ENCODE measurements at places on chromosomes 2 and 18.
A peak's percentile ranks its signal among the peaks of the same experiment; 100 is the strongest.

GRCh38 chr18:31199190-31199769 is 36.6 kb upstream of the DSC1 start:
- DNase-seq = no peak

- no peak for DNase-seq
Measured at GRCh38 chr18:72630991-72631390, 86.8 kb upstream of the CBLN2 start.

DNA sequence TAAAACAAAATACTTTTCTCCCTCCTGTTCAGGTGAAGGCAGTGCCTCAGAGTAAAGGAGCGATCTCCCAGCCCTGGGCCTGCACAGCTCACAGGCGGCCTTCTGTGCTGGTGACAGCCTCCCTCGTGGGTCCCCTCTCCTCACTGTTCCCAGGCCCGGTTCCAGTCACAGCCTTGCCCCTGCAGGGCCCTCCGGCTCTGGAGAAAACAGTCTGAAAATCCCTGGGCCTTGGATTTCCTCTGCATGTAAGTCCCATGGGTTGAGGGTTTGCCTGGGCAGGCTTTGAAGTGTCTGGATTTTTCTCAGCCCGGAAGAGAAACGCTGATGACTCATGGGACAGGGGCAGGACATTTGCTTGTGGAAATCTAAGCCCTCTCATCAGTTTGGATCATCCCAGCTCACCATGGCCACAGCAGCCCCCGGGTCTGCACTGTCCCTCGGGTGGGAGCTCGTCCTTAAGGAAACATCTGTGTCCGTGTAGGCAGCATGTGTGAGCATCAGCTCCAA is 186.1 kb upstream of the RAB12 start:
- peak; percentile 86 for DNase-seq

DNA sequence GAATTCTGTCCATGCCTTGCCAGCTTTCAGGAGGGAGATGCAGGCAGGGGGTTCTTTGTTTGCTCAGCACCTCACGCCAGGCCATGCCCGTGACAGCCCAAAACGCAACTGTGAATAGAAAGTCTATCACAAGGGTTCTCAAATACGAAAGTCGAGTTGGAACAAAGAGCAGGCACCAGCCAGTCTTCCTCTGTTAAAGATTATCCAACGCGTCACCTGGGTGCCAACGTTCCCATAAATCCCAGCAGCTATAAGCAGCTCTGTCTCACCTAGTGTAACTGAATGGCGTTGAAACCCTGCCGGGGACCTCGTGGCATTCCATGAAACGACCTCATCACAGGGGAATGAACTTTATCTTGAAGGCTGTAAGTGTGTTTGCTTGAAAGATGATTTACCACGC is 84.8 kb upstream of the GATA6 start:
- DNase-seq = no peak

GRCh38 chr2:133711201-133711600 is 142.9 kb upstream of the NCKAP5 start:
- DNase-seq = no peak

DNA sequence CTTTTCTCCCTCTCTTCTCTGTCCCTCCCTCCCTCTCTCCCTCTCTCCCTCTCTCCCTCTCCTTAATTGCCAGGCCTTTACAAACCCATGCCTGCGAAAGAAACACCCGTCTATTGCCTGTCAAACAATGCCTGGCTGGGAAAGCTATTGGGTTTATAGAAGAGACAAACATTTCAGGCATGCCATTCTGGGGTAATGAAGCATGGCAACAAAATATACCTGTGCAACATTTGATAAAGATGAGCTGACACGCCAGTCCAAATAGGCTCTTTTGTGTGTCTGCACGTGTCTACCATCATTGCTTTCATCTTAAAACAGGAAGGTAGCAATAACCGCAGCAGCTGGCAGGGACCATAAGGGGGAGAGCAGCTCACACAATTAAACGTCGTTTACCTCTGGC is 282.1 kb downstream of the ZNF516 start:
- DNase-seq = no peak

DNA sequence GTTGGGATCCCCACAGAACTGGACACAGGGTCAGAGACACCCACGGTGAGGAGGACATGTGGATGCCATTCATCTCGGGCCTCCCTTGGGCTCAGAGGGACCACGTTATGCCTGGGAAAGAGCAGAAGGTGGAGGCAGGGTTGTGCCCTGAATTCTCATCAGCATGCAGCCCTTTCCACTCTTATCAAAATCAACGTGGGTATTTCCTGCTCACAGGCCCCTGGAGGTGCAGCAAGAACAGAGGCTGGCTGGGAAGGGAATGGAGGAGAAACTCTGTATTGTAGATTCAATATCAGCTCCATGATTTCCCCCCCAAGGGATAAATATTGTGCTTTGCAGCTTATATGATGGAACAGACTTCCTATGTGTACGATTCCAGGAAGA is 90.9 kb downstream of the SETBP1 start:
- DNase-seq = no peak

GRCh38 chr2:226684563-226684959 is 115.1 kb downstream of the IRS1 start:
- no peak for DNase-seq

- no peak for DNase-seq
Measured at GRCh38 chr2:240597419-240598181, 11.1 kb downstream of the CAPN10 start.

DNA sequence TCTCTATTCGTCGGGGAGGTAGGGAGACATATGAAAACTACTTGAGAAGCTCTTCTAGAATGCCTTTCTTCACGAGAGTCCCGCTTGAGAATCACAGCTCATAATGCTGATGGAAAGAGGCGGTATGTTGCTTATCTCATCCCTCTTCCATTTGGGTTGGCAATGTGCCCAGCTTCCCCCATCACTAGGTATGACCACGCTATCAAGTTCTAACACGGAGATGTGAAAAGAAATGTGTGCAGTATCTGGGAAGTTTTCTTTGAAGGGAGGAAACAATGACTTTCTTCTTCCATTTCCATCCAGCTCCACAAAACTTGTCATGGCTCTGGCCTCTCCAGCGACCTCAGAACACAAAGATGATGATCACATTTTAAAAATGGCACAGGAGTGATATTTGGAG is 742.4 kb downstream of the DCDC2C start:
- DNase-seq = no peak

DNA sequence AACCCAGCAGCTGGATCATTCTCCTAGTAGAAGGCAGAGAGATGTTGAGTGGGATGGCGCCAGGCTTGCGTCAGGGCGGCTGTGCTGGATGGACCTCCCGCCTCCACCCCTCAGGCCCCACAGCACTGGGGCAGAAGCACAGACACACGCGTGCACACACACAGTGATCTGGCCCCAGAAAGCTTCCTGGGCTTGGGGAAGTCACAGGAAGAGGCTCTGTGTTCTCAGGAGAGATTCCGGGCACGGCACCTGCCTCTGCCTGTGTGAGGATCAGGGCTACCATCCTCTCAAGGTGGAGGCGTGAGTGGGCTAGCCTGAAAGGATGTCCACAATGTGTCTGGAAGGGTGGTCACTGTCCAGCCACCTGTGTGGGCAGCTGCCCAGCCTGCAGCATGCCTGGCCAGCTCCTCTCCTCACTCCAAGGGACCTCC is 229.8 kb upstream of the HS6ST1 start:
- no peak for DNase-seq

DNA sequence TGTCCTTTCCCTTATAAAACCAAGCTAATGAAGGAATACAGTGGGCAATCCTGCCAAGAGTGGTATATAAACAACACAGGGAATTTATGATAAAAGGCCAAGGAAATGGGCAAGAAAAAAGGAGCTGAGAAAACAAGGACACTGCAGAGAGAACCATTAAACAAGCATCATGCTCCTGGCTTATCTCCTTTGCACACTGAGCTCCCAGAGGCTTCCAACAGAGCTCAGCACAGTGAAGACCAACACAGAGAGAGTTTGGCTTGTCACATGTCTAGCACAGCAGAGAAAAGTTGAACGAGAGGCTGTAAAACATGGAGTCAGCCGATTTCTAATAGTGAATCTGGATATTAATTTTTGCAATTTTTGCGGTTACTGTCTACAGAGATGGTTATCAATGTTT is 68.0 kb upstream of the KLF7 start:
- no peak for DNase-seq

- no peak for DNase-seq
Measured at GRCh38 chr2:109029490-109030201, 40.6 kb upstream of the EDAR start.

- DNase-seq = peak; percentile 83
Measured at GRCh38 chr2:203814661-203815540, 52.7 kb upstream of the CTLA4 start.

- no peak for DNase-seq
Measured at GRCh38 chr2:3034856-3035255, 342.8 kb downstream of the EIPR1 start.

DNA sequence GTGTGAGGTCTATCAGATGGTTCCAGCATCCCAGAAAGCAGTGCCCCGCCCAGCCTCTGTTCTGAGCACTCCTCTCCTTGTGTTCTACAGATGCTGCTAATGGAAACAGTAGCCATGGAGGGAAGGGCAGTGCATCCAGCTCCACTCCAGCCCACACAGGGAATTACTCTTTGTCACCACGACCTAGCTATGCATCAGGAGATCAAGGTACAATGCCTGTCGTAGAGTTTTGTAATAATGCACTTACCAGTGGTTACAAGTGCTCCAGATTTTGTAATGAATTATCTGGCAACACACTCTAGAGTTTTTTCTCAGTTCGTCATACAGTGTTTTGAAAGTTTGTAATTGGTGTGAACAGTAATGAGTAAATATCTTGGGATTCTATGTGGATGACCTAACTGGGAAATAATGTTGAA is 161.1 kb downstream of the ESCO1 start:
- peak; percentile 37 for DNase-seq

GRCh38 chr2:222108957-222109585 is 189.7 kb downstream of the PAX3 start:
- DNase-seq = no peak

DNA sequence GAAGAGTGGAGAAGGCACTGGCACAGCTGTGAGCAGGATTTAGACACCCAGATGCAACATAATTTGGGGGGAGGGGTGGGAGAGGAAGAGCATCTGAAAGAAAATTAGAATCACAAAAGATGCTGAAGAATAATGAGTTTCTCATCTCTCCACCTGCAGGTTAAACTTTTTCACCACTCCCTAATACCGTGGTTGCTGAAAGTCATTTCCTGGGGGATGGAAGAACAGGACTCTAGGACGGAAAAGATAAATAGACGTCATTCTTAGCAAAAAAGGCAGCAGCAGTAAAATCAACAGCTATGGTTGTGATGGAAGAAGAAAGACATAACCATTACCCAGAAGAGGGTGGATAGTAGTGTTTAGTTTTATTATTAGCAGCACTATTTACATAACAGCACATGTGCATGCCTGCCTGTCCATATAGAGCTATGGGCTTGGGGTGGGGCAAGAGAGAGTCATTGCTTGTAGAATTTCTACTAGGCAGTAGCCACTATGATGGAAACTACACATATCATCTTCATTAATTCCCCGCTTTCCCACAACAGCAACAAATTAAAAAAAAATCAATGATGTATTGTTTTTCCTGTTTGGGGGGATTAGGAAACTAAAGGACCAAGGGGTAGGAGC is 212.2 kb downstream of the TRIB2 start:
- peak; percentile 53 for DNase-seq

GRCh38 chr2:238988752-238989151 is 140.9 kb downstream of the TWIST2 start:
- DNase-seq = no peak

Data from RPMI7951 (cell line).